Cerebellar cortex (tissue), 1 donor: ENCODE measurements at places on chromosomes 11 and 22.

DNA sequence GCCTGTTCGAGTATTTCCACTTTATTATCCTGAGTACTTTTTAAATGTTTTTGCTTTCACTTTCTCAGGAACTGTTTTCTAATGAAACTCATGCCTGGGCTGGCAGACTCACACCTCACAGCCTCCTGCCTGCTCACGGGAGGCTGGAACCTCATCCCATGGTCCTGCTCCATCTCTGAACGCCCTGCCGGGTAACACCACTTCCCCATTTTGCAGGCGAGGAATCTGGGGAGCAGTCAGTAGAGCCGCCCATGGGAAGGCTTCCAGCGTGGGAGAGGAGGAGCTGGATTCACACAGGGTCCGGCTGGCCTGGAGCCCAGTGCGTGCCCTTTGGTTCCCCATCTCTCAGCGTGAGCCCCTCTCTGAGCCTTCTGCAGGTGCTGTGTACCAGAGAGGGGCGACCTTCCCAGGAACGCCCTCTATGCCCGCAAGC is 53.6 kb downstream of the SCUBE1 start:
- DNase-seq, result no peak

DNA sequence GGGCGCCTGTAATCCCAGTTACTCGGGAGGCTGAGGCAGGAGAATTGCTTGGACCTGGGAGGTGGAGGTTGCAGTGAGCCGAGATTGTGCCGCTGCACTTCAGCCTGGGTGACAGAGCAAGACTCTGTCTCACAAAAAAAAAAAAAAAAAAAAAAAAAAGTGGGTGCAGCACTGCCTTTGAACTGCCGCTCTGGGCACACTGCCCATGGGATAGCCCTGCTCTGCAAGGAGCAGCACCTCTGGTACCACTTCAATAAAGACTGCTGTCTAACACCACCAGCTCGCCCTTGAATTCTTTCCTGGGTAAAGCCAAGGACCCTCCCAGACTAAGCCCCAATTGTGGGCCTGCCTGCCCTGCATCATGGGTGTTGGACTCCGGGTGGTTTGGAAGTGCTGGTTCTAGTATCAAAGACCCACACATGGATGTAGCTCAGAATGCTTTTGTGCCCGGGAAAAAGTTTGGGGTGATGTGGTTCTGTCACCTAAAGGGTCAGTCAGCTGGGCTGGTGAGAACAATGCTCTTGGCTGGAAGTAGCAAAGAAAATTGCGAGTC is 444.3 kb downstream of the TBC1D22A start:
- DNase-seq, result no peak

GRCh38 chr22:32775957-32776356 is 25.5 kb upstream of the TIMP3 start:
- DNase-seq, result no peak

DNA sequence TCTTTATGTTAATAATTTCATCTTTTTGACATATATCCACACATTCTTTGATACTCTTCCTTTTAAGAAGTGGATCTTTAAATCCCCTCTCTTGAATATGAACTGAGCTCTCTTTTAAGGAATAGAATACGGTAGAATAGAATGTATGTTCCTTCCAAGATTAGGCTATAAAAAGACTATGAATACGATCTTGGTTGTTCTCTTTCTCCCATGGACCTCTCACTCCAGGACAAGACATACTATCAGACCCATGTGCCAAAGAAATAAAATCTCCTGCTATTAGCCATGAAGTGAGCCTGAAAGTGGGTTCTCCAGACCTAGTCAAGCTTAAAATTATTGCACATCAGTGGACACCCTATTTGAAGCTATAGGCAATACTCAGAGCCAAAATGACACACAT is 392.2 kb upstream of the ANO3 start:
- DNase-seq, result no peak
